ENCODE measurements at places on chromosomes 1 and 21.

DNA sequence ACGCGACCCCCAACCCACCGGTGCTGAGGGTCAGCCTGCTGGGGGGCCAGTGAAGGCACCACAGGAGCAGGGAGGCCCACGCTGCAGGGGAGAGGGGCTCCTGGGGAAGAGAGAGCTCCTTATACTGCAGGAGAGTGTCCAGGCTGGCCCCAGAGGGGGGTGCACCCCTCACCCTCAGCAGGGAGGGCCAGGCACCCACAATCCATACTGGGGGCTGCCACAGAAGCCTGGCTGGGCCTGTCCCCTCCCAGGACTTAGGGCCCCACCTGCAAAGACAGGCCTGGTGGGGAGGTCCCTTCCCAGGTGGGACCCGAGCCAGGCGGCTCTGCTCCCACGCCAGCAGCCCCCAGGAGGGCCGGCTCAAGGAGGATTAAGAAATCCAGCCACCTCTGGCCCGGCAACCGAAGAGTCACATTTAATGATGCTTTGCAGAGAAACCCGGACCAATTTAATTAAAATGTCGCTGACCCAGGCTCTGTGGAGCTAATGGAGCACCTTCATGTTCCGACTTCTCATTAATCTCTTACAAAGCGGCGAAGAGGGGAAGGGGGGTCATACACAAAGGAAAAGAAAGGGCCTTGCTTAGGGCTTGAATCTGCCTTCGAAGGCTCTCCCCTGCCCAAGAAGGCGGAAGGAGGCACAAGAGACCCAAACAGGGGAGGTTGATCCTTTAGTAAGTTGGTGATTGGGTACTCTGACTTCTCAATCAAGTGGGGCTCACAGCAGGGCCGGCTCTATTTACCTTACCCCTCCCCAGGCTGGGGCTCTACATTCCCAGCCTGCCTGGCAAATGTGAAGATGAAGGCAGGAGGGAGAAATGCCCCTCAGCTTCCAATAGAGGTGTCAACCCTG is 25.0 kb downstream of the WNT9A start:
- DNase-seq, result no peak

DNA sequence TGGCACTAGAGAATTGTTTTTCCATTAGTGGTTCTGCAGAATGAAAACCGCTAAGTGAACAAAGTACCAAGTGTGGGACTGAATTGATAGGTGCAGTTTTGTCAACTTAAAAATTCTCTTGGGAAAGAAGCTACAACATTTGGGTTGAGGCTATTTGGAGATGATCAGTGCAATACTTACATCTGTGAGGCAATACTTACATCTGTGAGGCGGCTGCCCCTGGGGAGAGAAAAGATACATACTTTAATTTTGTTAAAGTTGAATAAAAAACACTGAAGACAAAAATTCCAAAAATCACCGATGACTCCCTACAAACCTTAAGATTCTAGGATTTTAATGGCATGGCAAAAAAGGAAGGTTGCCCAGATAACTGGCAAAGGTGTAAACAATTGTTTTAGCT is 1.7 kb downstream of the CFAP410 start:
- DNase-seq, result no peak

DNA sequence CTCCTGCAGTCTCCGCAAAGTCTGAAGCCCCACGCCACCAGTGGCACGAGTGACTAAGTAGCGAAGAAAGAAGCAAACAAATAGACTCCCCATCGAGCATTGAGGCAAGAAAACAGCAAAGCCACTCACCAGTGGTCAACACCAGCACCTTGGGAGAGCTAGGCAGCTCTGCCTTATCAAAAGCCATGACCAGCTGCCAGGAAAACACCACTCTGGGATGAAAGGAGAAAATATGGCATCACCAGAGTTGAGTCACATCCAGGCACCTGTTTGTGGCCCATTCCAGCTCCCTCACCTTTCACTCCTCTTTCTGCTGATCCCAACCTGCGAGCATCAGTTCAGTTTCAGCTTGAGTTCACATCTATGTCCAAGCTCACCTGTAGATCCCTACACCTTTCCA is 17.2 kb downstream of the PDZK1 start:
- DNase-seq, result no peak

- no peak for DNase-seq
These were observed 20.9 kb downstream of the ERICH3 start for GRCh38 chr1:74652711-74653139.

DNA sequence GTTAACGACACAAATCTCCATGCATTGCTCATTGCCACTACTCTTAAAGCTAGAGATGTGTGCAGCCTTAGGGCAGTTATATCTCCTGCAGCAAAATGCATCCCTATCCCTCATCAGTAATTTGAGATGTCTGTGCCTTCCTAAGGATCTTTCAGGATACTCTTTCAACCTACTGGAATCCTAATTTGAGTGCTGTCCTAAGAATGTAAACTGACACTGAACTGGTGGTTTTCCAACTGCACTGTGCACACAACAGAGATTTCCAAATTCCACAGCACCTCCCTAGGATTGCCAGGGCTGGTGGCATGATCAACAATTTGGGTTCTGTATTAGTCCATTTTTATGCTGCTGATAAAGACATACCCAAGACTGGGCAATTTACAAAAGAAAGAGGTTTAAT is 193.9 kb downstream of the LTN1 start:
- DNase-seq, result no peak

- DNase-seq, result no peak
These were observed 29.6 kb upstream of the CADM3 start for GRCh38 chr1:159141584-159142390.

DNA sequence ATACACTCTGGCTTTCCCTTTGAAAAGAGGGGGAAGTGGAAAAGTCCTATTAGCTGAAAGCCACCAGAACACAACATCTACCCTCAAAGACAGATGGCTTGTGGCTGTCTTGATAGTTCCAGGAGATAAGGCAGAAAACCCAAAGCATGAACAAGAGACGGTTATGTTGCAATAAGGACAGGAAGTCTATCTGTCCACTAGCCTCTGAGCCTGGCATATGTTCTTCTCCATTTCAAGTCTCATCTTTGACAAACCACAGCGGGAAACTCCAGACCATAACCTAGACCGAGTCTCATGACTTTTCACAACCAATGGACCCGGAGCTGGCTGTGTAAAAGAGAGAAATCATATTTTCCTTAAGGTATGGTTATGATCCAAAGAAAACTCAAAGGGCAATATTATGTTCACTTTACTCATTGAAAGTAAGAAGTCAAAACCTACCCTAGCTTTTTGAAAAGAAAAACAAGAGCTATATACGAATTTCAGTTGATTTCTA is 33.8 kb downstream of the DUSP10 start:
- DNase-seq, result no peak

All from activated effector memory CD4-positive, alpha-beta T cell treated with Interleukin-2 at 50 U/mL for 16 hours (primary cell).